Activated CD4-positive, CD25-positive, alpha-beta regulatory T cell treated with anti-CD3 and anti-CD28 coated beads, Interleukin-2, amount 50 U/mL, for 72 hours (primary cell): ENCODE measurements at places on chromosomes 7 and 10.

- DNase-seq = no peak
Measured at GRCh38 chr7:107501593-107501992, 31.7 kb downstream of the GPR22 start.

DNA sequence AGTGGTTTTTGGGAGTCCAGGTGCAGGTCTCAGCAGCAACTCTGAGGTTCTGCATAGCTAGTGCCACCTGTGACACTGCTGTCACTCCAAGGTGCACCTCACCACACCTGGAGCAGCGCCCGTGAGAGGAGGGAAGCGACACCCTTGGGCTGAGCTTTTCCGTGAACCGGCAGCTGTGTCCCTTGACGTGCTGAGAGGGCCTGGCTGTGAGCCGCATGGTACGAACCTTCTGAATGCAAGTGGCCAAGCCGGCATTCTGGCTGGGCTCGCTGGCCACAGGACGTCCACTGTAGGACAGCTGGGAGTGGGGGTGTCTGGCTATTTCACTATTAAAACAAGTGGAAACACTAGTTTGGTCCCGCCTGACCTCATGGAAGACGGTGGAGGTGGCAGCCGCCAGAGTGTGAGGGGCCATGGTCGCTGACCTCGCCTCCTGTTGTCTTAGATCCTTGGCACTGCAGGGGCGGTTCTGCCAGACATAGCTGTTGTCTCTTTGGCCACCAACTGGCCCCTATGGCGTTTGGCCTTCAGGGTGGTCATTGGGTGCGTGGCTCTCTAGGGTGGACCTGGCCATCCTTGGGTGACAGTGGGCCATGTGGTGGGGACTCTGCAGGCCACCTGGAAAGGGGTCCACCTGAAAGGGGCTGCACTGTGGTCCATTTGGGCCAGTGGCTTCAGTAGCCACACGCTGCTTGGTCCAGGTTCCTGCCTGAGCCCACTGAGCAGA lies 12.9 kb downstream of the INPP5A start:
- DNase-seq = no peak

DNA sequence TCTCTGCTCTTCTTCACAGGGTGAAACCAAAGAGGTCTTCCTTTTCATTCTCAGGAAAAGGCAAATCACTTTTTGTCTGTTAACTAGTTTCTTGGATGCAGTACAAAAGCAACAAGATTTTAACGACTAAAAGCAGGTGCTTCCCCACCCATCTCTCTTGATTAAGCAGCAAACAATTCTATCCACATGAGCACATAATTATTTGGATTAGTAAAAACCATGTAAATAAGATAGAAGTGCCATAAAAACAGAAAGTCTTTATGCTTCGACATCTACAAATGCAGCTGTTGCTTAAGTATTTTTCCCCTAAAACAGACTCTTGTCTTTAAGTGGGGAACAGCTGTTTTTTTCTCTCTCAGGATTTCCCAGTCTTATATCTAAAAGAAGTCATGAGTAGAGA lies 37.4 kb downstream of the USP54 start:
- DNase-seq = no peak

- no peak for DNase-seq
Measured at GRCh38 chr7:2101630-2102374, 130.9 kb downstream of the MAD1L1 start.

DNA sequence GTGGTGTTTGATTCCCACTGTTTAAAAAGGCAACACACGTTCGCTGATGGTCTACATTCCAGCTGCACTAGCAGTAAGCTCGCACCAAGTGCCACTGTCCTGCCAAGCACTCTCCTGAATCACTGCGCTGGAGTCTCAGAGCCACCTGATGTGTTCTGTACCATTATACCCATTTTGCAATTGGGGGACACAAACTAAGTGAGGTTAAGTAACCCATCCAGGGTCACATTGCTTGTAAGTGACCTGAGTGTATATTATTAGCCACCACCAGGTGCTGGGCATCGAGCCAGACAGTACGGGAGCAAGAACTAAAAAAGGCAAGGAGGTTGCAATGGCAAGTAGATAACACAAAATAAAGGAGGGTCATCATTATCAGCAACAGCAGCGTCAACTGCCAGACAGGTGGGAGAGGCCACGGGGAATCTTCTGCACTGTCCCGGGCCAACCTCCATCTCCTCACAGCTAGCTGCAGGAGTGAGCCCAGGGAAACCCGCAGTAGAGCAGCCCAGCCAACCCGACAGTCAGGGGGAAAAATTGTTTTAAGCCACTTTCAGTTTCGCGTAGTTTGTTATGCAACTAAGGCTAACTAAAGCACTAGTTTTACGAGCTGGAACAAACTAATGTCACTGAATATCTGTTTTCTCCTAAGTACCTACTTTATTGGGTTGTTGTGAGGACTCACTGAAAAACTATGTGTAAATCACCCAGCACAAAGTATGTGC lies 712 bp upstream of the CPVL start:
- no peak for DNase-seq

DNA sequence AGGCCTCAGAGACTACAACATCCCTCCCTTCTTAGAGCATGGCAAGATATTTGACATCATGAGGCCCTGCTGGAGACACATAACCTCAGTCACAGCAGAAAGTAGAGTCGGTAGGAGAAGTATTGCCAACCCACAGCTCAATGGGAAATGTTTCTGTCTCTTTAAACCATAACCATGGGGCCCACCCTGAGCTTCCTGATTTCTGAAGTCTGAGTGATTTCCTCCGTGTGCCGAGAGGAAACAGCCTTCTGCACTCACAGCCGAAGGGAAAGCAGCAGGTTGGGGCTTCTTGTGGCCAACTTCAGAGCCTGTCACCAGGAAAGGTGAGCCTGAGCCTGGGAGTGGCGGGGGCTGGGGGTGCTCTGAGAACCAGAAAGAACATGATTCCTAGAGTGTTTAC lies at the start of gene GIMAP1:
Gene GIMAP1, plus strand, starts transcription at position 246 of the 400 bp plus-strand sequence. CDS start 2,435 bp downstream, outside the sequence.
- no peak for DNase-seq

- DNase-seq = no peak
Measured at GRCh38 chr7:147062897-147063296, 946.3 kb downstream of the CNTNAP2 start.
